ENCODE measurements at places on chromosomes 7 and 10. TPM values are rescaled to one million over a fixed set of nuclear protein-coding genes. Genes with fewer than 3 reads are reported as not detected.

Gene CALHM1
- 0.03 TPM for polyA plus RNA-seq

- peak within 1 kb of the TSS; percentile 31 for H3K4me3 ChIP-seq
- H3K36me3 ChIP-seq = no peaks in the 10 kb centered on the region
- H3K27me3 ChIP-seq = no peaks in the 10 kb centered on the region
These were observed at the start of gene AKR1E2 for GRCh38 chr10:4825868-4826791. AKR1E2 (plus strand) TSS chr10:4826207; CDS start chr10:4826325, 118 bp downstream.

- no peak overlapping the region for H3K4me3 ChIP-seq
- H3K27ac ChIP-seq = no peak overlapping the region
- no peaks in the 10 kb centered on the region for H3K27me3 ChIP-seq
- H3K36me3 ChIP-seq = peaks cover 15% of the 10 kb centered on the region
- DNase-seq = no peak
These were observed 9.1 kb downstream of the HNRNPA2B1 start for GRCh38 chr7:26191233-26191973.

DNA sequence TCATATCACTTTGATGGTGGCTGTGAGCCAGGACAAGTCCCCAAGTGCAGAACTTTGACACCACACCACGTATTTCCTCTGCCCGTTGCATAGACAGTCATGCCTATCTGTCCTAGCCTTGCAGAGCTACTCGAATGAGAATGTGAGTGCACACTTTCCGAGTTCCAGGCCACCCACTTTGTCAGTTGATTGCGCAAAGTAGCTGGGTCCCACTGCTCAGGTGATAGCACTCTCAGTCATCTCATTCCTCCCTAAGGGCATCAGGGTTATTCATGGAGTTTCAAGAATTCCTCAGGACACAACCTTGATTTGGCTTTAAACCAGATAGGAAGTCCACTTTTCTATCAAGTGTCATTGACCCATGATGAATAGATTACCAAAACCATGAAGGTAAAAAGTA lies 19.3 kb downstream of the LSM5 start:
- H3K27me3 ChIP-seq = no peaks in the 10 kb centered on the region
- no peaks in the 10 kb centered on the region for H3K36me3 ChIP-seq
- no peak overlapping the region for H3K27ac ChIP-seq
- H3K4me1 ChIP-seq = no peaks in the 10 kb centered on the region
- no peak overlapping the region for H3K4me3 ChIP-seq

Gene STOX1
- 8.7 TPM for polyA plus RNA-seq

Gene BPGM
- polyA plus RNA-seq = 13.6 TPM

Gene GPNMB
- 10.8 TPM for polyA plus RNA-seq

- no peak overlapping the region for H3K4me3 ChIP-seq
- peaks cover 60% of the 10 kb centered on the region for H3K36me3 ChIP-seq
- DNase-seq = no peak
- no peaks in the 10 kb centered on the region for H3K27me3 ChIP-seq
These were observed 232.4 kb downstream of the ZMYND11 start for GRCh38 chr10:367636-368035.

- no peaks in the 10 kb centered on the region for H3K27me3 ChIP-seq
- H3K4me1 ChIP-seq = no peaks in the 10 kb centered on the region
- H3K36me3 ChIP-seq = no peaks in the 10 kb centered on the region
These were observed 157.2 kb downstream of the PTPRN2 start for GRCh38 chr7:158430308-158431034.

GRCh38 chr10:21516242-21517131 lies 9.0 kb downstream of the SKIDA1 start:
- no peak overlapping the region for H3K27ac ChIP-seq
- peak; percentile 81 for DNase-seq
- peaks cover 16% of the 10 kb centered on the region for H3K27me3 ChIP-seq
- H3K36me3 ChIP-seq = no peaks in the 10 kb centered on the region
